ENCODE measurements at places on chromosomes 11 and 22. TPM values are rescaled to one million over a fixed set of nuclear protein-coding genes. Genes with fewer than 3 reads are reported as not detected.

The THY1 gene
- total RNA-seq: not detected

The SDHAF2 gene
- 40.2 TPM for total RNA-seq

The YIF1A gene
- 21.9 TPM for total RNA-seq

The MPPED2 gene
- 2.5 TPM for total RNA-seq

The ENTHD1 gene
- not detected for total RNA-seq

The TTC9C gene
- 18.3 TPM for total RNA-seq

The CDCA5 gene
- total RNA-seq: 6.8 TPM

The TEX12 gene
- 0.45 TPM for total RNA-seq

The CNIH2 gene
- 6.3 TPM for total RNA-seq

The SAA4 gene
- total RNA-seq: not detected

The FAT3 gene
- not detected for total RNA-seq

The SLC22A6 gene
- not detected for total RNA-seq

The MYRF gene
- 7.3 TPM for total RNA-seq

The APOA1 gene
- 0.54 TPM for total RNA-seq

The OR4X2 gene
- not detected for total RNA-seq

The CCDC73 gene
- not detected for total RNA-seq

The LDHA gene
- 228 TPM for total RNA-seq

The APOL5 gene
- total RNA-seq: not detected

The CRYBA4 gene
- not detected for total RNA-seq

The LRP5 gene
- 1.3 TPM for total RNA-seq

The CATSPER1 gene
- 12.2 TPM for total RNA-seq

The RNF121 gene
- total RNA-seq: 28.2 TPM

The MS4A4A gene
- total RNA-seq: 1.6 TPM

The RIMBP3C gene
- total RNA-seq: 1.0 TPM

The MIOX gene
- total RNA-seq: 0.23 TPM

The TENM4 gene
- total RNA-seq: 0.75 TPM

The POTEH gene
- not detected for total RNA-seq

The MPZL3 gene
- total RNA-seq: 6.7 TPM

The PAX6 gene
- not detected for total RNA-seq

Measured in natural killer cell (primary cell).